Stimulated activated CD4-positive, alpha-beta T cell treated with anti-CD3 and anti-CD28 coated beads, Interleukin-15, amount 100 ng/mL, for 1 hour (primary cell): ENCODE measurements at places on chromosomes 2 and 18.

DNA sequence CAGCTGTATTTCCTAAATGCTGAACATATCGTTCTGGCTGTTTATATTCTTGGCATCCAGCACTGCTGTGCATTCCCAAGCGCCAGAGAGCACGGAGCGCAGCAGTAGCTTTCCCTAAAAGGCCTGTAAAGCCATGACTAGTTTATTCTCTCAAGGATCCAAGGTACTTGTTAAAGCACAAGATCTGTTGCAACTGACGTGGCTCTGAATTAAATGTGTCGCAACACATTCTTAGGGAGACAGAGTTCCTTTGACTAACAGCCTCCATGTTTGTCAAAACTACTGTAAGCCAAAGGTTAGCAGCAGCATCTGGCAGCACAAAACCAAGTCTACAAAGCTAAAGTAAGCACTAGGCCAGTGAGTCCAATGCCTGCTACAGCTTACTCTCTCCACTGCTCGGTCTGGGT, 188.6 kb upstream of the FN1 start:
- DNase-seq = no peak

DNA sequence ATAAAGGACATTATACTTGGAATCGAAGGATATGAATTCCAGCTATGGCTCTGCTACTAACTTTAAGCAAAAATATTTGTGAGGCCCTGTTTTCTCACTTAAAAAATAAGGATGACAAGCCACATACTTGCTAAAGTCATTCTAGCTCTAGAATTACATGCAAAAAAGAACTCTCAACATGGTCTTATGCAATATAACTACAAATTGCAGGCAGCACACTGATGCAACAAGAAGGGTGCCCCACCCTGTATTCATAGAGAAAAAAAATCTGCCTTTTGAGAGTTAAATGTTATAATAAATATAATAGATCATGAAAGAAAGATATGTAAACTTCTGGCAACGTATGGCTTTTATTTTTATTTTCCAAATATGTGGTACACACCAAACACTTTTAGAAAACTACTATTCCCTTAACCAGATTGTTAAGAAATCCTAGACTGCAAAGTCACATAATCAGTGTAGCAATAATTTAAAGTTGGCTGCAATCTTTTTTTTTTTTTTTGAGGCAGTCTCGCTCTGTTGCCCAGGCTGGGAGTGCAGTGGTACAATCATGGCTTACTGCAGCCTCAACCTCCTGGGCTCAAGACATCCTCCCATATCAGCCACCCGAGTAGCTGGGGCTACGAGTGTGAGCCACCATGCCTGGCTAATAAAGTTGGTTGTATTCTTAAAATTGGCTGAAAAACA, 40.2 kb upstream of the WDSUB1 start:
- DNase-seq = no peak

DNA sequence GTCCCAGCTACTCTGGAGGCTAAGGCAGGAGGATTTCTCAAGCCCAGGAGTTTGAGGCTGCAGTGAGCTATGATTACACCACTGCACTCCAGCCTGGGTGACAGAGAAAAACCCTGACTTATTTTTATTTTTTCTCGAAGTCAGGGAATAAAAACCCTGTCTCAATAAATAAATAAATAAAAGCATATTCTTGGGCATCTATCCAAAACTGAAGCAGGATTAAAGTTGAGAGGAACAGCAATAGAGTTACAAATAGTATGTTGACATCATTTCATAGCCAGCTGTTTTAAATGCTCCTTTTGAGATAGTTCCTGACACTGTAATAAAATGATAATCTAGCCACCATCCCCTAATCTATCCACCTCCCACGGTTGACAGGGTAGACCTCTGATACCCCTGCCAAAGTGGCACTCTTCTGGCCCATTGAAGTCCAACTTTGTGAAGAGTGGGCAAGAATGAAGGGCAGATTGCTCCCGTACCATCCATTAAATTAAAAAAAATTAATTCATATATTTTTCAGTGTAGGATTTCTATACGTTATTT, 42.3 kb upstream of the LPIN2 start:
- DNase-seq = no peak

GRCh38 chr2:74181739-74182138, 3.1 kb upstream of the MOB1A start:
- DNase-seq = no peak

- DNase-seq = no peak
These were observed 536.9 kb downstream of the TMX3 start for GRCh38 chr18:68177807-68178702.
